ENCODE measurements at places on chromosomes 12 and 14.

DNA sequence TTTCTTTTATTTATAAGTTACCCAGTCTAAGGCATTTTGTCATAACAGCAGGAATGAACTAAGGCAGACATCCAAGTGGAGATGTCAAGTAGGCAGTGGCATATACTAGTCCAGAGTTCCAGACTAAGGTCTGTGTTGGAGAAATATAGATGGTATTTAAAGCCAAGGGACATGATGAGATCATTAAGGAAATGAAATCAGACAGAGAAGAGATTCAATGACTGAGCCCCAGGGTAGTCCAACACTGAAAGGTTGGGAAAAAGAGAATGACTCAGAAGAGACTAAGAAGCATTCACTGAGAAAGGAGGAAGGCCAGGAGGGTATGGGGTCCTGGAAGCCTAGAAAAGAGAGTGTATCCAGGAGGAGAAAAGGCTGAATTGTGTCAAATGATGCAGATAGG, 442.2 kb upstream of the CCDC196 start:
- no peak for DNase-seq

DNA sequence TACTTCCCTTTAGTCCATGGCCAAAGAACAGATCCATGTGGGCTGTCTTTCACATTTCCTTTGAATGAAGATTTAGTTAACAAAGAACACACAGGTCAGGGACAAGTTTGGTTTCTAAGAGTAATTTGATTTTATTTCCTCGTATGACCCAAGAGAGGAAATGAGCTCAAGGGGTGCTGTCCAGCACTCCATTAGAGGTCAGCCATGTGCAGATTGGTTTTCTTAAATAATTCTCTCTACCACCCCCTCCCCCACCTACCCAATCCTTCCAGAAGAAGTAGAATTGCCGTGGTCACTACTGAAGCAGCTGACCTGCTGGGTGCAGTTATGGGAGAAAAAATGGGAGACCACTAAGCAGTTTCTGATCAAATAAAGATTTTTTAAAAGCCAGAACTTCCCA, 13.9 kb upstream of the OAS1 start:
- DNase-seq = no peak

GRCh38 chr12:27733052-27733656, 22.5 kb downstream of the MRPS35 start:
- DNase-seq = peak; percentile 42

GRCh38 chr14:64400829-64401459, 12.8 kb downstream of the MTHFD1 start:
- no peak for DNase-seq

GRCh38 chr12:4270831-4271716, 2.5 kb upstream of the CCND2 start:
- DNase-seq = peak; percentile 19

- no peak for DNase-seq
Measured at GRCh38 chr12:57157588-57158173, 10.3 kb upstream of the LRP1-AS start.
